ENCODE measurements at places on chromosomes 5 and 9.
A peak's percentile ranks its signal among the peaks of the same experiment; 100 is the strongest.

GRCh38 chr9:82134010-82134409, 145.4 kb downstream of the SPATA31D1 start:
- no peak for DNase-seq

- no peak for DNase-seq
Observed at GRCh38 chr5:76388236-76388635, 14.8 kb upstream of the IQGAP2 start.

DNA sequence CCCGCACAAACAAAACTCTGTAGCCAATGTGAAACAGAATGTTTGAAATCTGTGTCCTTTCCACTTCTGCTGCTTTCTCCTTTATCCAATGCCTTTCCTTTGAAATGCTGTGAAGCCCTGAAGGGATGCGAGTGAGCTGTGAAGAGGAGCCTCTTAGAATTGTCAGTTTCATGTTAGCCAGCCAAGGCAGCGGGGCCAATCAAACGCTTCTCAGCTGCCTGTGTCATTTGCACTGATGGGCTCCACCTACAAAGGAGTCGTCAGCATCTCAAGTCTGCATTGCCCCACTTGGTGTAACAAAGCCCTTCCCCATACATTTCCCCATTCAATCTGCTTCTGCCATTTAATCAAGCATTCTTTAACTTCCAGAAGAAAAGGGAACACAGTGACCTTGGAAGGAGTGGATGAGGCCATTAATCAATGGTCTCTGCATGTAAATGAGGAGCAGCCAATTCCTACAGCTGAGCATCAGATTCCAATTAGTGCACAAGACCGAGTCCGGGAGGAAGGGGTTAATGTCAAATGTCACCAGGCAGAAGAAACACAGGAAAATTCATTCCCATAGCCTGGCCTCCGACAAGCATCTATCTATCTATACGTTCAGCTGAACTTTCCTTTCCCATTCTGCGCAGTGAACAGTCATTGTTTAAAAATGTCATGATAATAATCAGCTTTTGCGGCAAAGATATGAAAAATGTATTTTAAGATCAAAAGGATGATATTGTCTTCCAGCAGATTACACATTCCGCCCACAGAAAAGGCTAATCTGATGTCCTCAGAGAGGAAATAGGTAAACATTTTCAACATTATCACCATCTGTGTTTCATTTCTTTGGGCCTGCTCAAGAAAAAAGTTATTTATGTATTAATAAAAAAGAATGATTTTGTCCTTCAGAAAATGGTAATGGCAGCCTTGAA, 154.6 kb downstream of the FSTL4 start:
- DNase-seq: no peak

GRCh38 chr9:36772449-36773403, 200.0 kb downstream of the MELK start:
- DNase-seq: no peak

GRCh38 chr9:115393976-115394775, 276.2 kb upstream of the TNC start:
- no peak for DNase-seq

DNA sequence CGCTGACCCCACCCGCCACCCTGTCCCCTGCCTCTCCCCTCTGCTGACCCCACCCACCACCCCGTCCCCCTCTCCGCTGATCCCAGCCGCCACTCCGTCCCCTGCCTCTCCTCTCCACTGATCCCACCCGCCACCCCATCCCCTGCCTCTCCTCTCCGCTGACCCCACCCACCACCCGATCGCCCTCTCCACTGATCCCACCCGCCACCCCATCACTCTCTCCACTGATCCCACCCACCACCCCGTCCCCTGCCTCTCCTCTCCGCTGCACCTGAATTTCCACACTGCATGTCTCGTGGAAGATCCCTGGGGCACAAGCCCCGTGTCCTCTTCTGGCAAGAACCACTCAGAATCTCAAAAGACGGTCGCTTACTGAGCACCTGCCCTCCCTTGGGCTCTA, 53.4 kb upstream of the OLFM1 start:
- DNase-seq: no peak

GRCh38 chr5:133340822-133341221, 271.5 kb downstream of the FSTL4 start:
- DNase-seq: no peak

GRCh38 chr9:117265253-117265652, 149.6 kb downstream of the ASTN2 start:
- no peak for DNase-seq

GRCh38 chr5:151020304-151021110, at the start of gene GPX3:
Gene GPX3 (plus strand): TSS chr5:151020591. CDS start chr5:151020655, 64 bp downstream.
- peak; percentile 76 for DNase-seq

GRCh38 chr9:114117614-114117995, 18.5 kb upstream of the KIF12 start:
- no peak for DNase-seq

GRCh38 chr9:113475031-113475430, 11.5 kb downstream of the RGS3 start:
- no peak for DNase-seq

DNA sequence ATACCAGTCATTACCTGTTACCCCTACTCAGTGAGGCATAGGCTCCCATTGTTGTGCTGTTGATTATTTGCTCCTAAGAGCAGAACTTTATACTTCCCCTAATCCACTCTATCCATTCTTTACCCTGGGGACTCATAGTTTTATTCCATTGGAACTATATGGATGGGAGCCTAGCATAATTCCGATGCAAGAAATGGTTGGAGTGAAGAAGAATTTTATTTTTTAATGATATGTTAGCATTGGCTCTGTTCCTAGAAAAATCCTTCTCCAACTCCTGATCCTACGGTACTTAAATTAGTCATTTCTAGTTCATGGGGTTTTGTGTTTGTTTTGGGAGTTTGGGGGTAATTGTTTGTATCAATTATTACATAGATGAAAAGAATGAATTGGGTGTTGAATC, 191.5 kb downstream of the GOLPH3 start:
- DNase-seq: no peak

- no peak for DNase-seq
Observed at GRCh38 chr5:63032343-63032742, 453.7 kb downstream of the LRRC70 start.

- no peak for DNase-seq
Observed at GRCh38 chr5:41793141-41793770, 77.0 kb downstream of the OXCT1 start.

GRCh38 chr9:101467690-101468089, 32.1 kb upstream of the ALDOB start:
- DNase-seq: no peak

Measured in GM10248 (cell line).